ENCODE measurements at places on chromosomes 11 and 22.
A peak's percentile ranks its signal among the peaks of the same experiment; 100 is the strongest.

DNA sequence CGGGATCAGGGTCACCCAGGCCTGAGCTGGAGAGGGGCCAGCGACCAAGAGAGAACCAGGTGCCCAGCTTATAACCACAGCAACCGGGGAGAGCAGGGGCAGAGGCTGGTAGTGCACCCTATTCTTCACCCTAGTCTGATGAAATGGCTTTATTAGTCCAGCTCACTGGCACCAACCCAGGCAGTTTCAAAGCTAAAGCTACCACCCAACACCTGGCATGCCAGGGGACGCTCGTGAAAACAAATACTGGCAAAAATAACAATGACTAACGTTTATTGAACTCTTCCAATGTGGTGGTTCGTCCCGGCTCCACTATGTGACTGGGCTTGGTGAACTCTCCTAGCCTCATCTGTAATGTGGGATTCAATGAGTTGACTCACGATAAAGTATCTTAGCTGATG lies 30.6 kb downstream of the SCGB1A1 start:
- DNase-seq: no peak

- DNase-seq: peak; percentile 58
These were observed 1.1 kb downstream of the HMGXB4 start for GRCh38 chr22:35258191-35258988.

- DNase-seq: peak; percentile 54
These were observed 864.2 kb downstream of the FAM181B start for GRCh38 chr11:81869351-81870065.

- DNase-seq: peak; percentile 76
These were observed 135.3 kb downstream of the KIF18A start for GRCh38 chr11:27972522-27973170.

DNA sequence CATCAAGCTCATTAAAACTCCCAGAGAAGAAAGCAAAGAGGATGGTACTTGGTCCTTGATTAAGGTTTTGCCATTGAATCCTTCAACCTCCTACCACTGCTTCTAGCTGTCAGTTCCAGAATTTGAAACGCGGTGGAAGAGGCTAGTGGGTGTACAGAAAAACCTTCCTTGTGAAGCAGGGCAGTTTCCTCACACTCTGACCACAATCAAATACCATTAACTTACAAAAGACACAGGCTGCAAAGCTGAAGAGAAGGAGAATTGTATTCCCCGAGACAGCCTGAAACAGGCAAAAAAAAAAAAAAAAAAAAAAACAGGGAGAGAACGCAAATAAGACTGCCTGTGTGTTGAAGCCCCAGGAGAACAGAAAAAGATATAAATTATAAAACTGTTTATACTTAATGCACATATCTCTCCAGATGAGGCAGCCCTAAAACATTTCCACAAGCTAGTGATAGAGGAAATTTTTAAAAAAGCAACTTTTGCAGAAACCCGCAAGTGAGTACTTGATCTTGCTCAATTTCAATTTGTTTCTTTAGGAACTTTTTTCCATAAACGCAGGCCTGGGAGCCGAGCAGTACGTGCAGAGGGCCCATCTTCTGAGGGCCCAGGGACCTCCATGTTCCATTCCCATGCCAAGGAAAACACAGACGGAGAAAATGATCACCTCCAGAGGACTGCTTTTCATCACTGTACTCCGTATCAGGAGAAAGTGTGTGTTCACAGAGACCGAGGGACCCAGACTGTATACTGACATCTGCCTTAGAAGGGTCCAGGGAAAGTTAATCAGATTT lies 218.7 kb upstream of the BLID start:
- peak; percentile 47 for DNase-seq

DNA sequence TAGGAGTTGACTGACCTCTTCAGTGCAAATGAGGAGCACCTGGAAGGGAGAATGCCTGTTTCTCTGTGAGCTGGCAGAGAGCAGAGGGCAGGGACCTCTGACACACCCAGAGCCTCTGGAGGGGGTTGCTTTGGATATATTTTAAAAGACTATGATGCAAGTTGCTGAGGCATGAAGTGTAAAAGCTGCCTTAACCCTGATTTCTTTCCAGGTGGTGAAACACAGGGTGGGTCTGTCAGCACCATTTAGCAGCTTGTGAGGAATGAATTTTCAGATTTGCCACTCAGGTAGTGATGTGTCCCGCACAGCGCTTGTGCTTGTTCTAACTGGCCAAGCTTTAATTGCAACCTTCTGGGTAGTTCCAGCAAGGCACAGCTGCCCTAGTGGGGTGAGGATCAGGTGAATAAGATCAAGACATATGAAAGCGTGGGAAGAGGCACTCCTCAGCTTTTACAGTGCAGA lies 90.2 kb downstream of the SWAP70 start:
- DNase-seq: peak; percentile 34

DNA sequence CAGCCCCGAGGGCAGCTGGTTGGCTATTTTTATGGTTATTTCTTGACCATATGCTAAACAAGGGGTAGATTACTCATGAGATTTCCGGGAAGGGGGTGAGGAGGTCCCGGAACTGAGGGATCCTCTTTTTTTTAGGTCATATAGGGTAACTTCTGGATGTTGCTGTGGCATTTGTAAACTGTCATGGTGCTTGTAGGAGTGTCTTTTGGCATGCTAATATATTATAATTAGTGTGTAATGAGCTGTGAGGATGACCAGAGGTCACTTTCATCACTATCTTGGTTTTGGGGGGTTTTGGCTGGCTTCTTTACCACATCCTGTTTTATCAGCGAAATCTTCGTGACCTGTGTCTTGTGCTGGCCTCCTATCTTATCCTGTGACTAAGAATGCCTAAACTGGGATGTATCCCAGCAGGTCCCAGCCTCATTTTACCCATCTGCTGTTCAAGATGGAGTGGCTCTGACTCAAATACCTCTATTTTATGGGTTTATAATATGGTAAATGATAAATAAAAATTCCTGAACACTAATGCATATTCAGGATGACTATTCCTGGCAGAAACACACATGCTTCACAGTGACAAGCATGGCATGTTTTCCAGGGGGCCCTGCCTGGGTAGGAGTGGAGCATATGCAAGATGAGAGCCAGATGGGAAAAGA lies 11.2 kb downstream of the KREMEN1 start:
- DNase-seq: peak; percentile 56

DNA sequence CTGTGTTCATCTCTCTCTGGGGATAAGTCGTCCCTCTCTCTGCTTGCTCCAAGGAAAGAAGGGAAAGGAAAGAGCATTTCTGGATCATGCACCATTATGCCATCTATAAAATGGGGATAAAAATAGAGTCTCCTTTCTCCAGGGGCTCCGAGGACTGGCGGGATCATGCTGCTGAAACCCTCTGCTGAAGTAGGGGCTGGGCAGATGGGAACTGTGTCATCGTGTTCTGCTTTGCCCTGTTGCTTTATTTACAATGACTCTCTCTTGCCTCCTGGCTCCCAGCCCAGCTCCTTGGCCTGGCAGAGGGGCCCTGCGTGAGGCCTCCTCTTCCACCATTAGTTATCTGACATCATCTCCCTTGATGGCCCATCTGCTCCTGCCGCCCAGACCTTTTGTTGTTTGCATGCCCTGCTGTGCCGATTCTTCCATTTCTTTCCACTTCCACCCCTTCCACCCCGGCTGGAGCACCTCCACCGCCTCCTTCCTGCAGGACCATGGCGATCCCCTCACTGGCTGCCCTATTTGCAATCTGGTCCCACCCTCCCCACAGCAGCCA lies 200.9 kb downstream of the MYO18B start:
- DNase-seq: no peak

GRCh38 chr11:35588627-35589026 lies 29.6 kb upstream of the FJX1 start:
- peak; percentile 86 for DNase-seq

DNA sequence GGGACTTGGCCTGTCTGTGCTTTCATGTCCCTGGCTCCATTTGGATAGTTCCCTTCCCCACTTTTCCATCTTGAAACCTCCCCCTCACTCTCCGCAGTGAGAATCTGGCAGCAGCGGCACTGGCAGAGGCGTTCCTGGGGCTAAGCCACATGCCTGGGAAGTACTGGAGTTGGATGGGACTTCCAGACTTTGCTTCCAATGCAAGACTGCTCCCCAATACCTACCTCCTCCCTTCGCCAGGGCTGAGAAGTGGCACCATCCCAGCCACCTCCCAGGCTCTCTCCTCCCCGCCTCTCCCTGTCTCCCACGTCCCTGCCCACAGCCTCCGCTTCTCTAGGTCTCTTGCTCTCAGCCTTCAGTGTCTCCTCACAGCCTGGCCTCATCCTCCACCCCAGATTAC lies 16.6 kb downstream of the TST start:
- DNase-seq: no peak

- DNase-seq: peak; percentile 40
These were observed at the start of gene OR51E2 for GRCh38 chr11:4697585-4697984. TSS of gene OR51E2 (minus strand) at chr11:4697853. CDS start at chr11:4682711, 15,142 bp downstream.

- peak; percentile 16 for DNase-seq
These were observed 333.9 kb downstream of the METTL15 start for GRCh38 chr11:28442131-28442530.

DNA sequence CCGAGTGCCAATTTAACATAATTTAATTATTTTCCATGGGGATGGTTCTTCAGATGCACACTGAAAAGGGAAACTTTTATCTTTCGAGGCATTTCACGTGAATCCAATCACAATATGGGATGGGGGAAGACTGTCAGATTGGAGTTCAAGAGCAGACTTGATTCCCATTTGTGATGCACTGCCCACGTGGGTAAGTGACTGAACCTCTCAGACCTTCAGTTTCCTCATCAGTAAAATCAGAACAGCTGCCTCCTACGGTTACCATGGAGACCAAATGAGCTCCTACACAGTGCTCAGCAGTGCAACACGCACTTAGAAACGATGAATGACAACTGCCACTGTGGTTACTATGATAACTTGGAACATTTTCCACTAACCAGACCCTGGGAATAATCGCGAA lies 21.7 kb downstream of the KIAA0930 start:
- DNase-seq: peak; percentile 42

GRCh38 chr11:13761716-13762115 lies 93.2 kb downstream of the FAR1 start:
- DNase-seq: peak; percentile 59

DNA sequence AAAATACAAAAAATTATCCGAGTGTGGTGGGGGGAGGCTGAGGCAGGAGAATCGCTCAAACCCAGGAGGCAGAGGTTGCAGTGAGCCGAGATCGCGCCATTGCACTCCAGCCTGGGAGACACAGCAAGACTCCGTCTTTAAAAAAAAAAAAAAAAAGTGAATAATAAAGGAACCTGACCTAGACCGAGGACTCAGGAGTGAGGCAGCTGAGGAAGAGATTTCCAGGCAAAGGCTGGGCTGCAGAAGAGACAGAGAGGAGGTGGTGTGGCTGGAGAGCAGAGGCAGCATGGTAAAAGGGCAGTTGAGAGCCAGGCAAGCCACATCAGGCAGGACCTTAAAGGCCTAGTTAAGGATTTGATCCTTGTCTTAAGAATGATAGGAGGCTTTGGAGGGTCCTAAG lies 28.4 kb upstream of the SMCO4 start:
- no peak for DNase-seq

- no peak for DNase-seq
These were observed 29.4 kb downstream of the TCP11L1 start for GRCh38 chr11:33068611-33069340.

DNA sequence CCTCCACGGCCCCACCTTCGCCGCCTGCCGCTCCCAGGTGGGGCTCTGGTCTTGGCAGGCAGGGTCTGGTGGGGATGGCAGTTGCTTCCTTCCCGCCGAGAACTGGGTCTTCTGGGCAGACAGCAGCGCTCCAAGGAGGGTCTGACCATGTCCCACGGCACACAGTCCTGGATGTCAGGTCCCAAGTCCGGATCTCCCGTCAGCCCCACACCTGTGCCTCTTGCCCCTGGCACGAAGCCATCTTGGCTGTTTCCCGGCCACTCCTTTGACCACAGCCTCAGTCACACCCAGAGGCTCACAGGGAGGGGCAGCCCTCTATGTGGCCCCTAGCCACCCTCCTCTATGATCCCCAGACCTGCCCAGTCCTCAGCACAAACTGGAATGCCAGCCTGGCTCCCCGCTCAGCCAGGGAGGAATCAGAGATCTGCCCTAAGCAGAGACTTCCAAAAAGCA lies 14.3 kb downstream of the MUC5B start:
- DNase-seq: no peak

DNA sequence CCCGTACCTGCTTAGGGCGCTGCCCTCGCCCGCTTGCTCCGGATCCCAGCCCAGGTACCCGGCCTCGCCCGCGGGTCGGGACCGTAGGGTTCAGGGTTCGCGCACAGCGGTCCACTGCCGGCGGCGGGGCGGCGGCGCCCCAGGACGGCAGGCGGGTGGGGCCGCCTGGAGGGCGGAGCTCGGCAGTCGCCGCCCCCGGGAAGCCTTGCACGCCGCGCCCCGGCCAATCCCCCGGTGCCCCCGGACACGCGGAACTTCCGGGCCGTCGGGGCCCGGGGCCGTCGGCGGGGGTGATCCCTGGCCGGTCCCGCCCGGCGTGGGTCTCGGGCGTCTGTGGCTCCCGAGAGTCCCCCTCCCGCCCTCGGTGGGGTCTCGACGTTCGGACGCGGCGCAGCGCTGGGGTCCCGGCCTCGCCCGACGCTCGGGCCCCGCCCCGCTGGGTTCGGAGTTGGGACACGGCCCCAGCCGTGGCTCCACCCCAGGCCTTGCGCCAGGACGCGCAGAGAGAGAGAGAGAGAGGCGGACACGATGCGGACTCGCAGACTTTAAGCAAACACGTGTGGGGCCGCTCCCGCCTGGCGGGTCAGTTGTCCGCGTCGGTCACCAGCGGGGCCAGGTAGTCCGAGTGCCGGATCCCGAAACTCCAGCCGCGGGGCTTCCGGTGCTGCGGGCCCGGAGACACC lies at the start of gene TYMP:
TYMP (minus strand) TSS at position 116 of the 683 bp plus-strand sequence. CDS start 303 bp downstream, outside the sequence.
- DNase-seq: peak; percentile 61

DNA sequence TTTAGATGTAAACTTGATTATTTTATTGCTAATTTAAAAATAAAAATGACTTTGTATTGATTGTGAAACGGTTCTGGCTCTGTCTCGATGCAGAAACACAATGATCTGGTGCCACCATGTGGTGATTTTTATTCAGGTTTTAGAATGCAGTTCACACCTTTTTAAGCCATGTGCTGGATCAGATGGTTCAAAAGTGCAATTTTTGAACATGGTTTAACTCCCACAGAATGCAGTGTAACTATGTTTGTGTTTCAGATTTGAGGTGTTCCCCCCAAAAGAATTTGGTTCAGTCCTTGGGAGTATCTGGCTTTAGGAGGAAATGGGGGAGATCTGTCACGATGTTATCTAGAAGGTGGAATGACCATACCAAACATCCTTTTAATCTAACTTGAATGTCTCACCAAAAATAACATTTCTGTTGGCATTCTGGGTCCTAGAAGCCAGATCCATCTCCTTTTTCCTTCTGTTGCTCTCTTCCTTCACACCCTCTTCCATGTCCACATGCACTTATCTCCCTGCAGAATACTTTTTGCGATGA lies 7.9 kb downstream of the MRPL16 start:
- peak; percentile 43 for DNase-seq

DNA sequence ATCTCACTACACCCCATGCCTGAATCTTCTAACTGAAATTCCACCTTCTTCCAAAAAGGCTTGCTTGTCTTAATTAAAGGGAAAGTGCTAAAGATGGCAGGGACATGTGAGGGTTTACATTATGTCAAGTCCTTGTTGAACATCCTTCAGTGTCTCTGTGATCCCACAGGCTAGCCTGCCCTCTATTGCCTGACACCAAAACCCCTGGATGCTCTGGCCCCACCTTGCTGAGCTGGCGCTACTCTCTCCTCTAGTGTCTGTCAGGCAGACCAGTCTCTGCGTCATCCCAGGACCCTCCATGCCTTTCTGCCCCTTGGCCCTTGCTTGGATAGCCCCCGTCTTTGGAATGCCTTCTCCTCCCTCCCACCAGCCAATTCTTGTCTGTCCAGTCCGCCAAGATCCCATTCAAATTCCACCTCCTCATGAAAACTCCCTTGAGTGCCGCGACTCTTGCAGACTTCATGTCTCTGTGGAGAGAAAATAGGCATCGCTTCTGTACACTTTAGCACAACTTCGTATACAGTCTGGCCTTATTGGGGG lies 69.3 kb downstream of the PKNOX2 start:
- no peak for DNase-seq

Measured in fibroblast of skin of right biceps (primary cell).